ENCODE measurements at places on chromosomes 12 and 14.

DNA sequence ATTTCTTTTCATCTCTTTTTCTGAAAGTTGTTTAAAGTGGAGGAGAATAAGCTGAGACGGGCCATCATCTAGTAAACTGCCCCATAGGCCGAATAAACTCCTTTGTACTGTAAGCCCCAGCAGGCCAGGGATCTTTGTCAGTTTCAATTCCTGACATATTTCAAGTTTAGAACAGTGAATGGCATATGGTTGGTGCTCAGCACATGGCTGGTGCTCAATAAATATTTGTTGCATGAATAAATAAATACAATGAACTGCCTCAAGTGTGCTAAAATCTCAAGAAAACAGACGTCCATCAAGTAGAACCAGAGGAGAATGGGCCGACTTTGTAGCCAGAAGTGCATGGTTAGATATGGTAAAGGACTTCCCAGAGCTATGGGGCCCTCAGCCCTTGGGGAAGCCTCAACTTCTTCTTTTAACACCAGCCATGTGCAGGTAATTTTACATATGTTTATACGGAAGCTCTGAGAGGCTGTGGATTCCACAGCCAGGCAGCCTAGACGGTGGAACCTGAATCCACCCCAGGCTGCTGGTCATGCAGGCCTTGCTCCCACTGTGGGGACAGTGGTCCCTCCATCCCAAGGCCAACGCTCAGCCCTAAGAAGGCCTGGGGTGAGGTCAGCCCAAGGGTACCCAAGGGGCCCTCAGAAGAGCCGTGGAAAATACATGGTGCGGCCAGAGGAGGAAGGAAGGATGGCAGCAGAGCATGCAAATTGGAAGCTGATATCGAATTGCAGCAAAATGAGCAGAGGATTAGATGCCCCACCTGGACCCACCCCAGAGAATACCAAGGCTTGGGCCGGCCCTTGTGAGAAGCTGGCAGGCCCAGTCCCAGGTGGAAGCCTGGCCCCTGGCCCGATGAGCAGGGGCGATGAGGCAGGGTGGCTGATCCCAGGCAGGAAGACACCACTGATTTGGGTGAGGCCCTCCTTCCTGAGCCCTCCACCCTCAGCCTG is 8.7 kb upstream of the AQP2 start:
- DNase-seq = peak; percentile 3

- no peak for DNase-seq
Observed at GRCh38 chr12:42332301-42333285, 6.6 kb downstream of the PPHLN1 start.

- no peak for DNase-seq
Observed at GRCh38 chr14:29240066-29240465, 473.5 kb downstream of the FOXG1 start.

DNA sequence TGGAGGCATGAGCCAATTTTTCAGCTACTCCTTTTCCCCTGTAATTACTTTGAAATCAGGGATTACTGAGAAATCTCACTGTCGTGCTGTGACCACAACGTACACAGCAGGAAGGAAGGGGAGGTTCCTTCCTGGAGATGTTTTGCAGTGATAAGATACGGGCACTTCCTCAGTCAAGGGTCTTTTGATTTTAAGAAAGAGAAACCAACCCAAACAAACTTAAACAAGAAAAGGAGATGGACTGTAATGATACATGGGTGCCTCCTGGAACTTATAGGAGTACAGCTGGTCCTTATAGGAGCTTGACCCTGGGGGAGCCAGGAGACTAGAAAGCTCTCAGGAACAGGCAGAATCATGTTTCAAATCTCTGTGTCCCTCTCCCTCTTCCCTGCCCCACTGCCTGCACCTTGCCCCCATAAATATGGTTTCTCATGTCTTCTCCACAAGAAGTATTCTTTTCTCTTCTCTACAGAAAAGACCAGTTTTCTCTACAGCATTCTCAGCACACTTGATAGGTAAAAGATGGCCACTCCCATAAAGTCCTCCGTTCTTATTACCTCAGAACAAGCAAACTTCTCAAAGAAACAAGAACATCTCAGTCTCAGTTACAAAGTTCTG is 281.1 kb upstream of the AMIGO2 start:
- DNase-seq = no peak

DNA sequence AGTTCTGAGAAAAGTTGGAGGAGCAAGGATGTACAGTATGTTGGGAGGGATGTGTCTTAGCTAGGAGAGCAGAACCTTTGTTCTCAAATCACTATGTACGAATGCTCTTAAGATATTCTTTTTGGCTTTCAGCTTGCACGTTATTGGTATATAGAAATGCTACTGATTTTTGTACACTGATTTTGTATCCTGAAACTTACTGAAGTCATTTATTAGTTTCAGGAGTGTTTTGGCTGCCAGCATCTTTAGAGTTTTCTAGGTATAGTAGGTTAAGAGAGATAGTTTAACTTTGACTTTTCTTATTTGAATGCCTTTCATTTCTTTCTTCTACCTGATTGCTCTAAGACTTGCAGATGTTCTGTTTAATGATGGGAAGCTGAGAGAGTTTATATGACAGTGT is 442.8 kb upstream of the FBXO33 start:
- DNase-seq = no peak

GRCh38 chr14:67429510-67430205 is 17.7 kb upstream of the PLEK2 start:
- no peak for DNase-seq

- DNase-seq = no peak
Observed at GRCh38 chr12:130981074-130981742, 27.5 kb downstream of the ADGRD1 start.

DNA sequence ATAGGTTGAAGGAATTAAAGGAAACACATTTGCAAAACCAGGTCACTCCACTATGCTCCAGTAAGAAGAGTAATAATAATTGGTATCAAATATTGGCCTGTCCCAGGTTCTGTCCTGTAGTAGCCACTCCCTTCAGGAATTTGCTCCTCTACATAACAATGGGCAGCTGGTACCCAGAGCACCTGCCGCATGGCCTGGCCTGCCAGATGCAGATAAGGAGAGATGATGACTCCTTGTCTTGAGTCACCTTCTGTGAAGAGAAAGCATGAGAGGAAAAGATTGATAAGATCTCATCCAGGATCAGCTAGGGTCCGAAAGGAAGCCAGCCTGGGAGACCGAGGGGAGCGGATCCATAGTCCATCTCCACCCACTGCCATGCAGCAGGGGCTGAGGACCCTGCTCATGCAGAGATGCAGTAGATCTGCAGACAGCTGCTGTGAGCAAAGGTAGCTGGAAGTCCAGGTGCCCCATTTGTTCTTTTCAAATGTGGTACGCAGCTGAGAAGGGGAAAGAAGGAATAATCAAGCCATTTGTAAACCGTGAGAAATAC is 24.3 kb downstream of the VCPKMT start:
- DNase-seq = no peak

- DNase-seq = no peak
Observed at GRCh38 chr14:39680777-39681176, 248.5 kb upstream of the FBXO33 start.

DNA sequence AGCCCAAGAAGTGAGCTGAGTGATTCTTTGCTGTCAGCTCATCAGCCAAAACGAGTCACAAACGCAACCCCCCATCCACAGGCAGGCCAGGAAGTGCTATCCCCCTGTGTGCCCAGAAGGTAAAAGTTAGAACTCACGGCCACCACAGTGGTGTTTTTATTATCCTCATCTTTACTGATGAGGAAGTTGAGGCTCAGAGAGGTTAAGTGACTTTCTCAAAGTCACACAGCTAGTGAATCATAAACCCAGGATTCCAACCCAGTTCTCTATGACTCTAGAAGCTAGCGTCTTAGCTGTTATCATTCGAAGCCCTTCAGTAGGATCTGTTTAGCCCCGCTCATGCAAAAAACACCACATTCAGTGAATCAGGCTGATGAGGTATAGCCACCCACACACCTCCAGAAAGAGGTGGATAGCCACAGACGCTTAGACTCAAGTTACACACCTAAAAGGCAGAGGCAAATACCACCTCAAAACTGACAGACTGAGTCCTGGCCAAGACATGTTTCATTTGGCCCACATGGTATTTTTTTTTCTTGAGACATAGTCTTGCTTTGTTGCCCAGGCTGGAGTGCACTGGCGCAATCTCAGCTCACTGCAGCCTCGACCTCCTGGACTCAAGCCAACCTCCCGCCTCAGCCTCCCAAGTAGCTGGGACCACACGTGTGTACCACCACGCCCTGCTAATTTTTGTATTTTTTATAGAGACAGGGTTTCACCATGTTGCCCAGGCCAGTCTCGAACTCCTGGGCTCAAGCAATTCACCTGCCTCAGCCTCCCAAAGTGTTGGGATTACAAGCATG is 100.7 kb downstream of the SCARB1 start:
- DNase-seq = no peak

- no peak for DNase-seq
Observed at GRCh38 chr12:4289231-4289878, 15.8 kb downstream of the CCND2 start.

GRCh38 chr14:93686268-93686667 is 102.0 kb downstream of the PRIMA1 start:
- DNase-seq = no peak

DNA sequence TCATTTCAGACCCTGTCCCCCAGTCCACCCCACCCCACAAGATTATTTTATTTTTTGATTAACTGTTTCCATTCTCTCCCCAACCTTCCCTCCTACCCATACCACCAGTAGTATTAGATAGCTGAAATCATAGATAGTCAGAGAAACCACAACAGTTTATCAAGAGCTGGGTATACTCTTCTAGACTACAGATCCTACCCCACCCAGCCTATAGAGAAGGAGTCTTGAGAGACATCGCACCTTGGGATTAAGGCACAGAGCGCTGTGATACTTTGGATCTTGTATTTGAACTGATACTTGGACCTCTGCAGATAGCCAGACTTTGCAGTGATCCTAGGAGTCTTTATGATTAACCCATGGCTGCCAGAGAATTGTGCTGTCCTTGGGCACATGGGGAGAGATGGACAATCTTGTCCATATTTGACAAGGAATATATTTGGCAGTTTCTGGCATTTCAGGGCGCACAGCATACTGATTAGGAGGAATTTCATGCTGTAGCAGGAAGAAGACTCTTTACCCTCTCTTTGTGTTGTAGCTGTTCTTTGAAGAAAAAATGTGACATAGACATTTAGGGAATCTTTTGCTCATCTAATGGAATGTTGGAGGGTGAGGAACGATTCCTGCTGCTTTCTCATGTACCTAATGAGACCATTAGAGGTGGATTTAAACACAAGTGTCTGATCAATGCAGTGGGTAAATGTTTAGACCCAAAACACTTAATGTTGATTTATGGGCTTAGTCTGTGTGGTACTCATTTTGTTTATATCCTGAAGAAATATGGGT is 982 bp downstream of the RBMS2 start:
- DNase-seq = no peak

GRCh38 chr14:31763041-31763440 is 201.8 kb downstream of the NUBPL start:
- DNase-seq = no peak

- no peak for DNase-seq
Observed at GRCh38 chr12:25018146-25018545, 69.2 kb upstream of the BCAT1 start.

DNA sequence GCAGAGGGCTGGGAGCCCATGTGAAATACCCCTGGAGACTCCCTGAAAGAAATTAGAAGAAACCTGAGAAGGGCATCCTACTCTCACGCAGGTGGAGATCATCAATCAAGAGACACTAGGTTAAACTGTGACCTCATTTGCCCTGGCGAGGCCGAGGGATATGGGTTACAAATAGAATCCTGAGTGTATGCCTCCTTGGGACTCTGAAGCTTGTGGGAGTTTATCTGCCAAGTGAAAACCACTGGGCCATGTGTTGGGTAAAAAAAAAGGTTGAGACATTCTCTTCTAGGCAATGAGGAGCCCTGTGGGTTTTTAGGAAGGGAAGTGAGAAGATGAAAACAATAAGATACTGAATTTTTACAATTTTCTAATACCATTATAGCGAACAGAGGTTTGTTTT is 160.7 kb upstream of the ARID2 start:
- no peak for DNase-seq

DNA sequence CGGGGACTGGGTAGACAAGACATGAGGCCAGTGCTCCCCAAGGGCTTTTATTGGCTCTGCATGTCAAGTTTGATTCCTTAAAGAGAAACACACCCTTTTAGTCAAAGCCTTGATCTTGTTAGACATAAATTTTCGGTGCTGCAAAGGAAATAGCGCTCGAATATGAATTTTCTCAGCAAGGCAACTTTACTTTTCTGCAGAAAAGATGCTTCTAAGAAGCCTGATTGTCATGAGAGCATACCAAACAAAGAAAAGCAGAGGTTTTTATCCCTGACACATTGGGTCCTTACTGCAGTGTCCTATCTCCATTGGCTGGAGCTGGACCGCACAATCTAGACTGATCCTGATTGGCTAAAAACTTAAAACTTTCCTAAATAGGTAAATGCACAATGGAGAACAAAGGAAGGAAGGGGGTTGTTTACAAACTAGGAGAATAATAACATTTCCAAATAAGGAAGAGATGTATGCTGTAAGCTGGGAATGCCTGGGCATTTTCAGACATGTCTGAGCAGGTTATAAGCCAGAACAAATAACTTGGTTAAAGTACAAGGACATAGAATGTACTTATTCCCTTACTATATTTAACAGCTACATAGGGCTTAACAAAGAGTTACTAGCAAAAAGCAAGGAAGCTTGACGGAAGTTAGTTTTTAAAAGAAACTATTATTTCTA is 17.2 kb downstream of the TXNRD1 start:
- no peak for DNase-seq

DNA sequence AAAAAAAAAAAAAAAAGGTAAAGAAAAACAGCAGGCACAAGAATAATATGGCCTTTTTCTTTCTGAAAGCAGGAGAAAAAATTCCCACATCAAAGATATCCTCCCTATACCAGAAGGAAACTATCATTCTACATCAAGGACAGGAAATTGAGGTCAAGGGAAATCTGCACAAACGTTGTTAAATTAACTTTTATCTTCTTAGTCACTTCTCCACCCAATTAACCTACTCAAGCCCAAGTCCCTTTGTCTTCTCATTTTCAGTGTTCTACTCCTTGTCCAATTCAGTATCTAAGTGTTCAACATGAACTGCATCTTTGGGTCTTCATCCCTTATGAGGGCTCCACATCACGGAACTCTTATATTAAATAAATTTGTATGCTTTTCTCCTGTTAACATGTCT is 15.7 kb downstream of the NDUFA12 start:
- no peak for DNase-seq
